ENCODE measurements at places on chromosomes 1 and 21.

GRCh38 chr1:190747704-190748103 lies 270.0 kb upstream of the BRINP3 start:
- no peak for DNase-seq

DNA sequence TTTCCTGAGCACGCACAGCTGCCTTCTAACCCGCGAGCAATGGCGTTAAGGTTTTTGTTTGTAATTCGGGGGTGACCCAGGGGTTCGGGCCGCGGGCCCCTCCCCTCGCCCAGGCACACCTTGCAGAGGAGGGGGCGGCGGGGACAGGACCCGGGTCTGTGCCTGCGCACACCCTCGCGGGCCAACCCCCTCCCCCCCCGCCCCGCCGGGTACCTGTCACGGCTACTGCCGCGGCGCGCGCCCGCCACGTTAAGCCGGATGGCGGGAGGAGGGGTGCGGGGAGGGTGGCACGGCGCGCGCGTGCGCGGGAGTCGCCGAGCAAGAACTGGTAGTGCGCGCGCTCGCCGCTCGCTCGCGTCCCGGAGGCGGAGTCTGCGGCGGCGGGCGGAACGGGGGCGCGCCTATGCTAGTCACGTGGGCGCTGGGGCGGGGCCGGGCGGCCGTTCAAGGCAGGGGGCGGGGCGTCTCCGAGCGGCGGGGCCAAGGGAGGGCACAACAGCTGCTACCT lies at the start of gene TPTE:
TSS of gene TPTE (plus strand) at position 493 of the 508 bp plus-strand sequence. CDS start 17,141 bp downstream, outside the sequence.
- DNase-seq, result no peak

- no peak for DNase-seq
These were observed 9.0 kb upstream of the L1TD1 start for GRCh38 chr1:62185677-62186076.

DNA sequence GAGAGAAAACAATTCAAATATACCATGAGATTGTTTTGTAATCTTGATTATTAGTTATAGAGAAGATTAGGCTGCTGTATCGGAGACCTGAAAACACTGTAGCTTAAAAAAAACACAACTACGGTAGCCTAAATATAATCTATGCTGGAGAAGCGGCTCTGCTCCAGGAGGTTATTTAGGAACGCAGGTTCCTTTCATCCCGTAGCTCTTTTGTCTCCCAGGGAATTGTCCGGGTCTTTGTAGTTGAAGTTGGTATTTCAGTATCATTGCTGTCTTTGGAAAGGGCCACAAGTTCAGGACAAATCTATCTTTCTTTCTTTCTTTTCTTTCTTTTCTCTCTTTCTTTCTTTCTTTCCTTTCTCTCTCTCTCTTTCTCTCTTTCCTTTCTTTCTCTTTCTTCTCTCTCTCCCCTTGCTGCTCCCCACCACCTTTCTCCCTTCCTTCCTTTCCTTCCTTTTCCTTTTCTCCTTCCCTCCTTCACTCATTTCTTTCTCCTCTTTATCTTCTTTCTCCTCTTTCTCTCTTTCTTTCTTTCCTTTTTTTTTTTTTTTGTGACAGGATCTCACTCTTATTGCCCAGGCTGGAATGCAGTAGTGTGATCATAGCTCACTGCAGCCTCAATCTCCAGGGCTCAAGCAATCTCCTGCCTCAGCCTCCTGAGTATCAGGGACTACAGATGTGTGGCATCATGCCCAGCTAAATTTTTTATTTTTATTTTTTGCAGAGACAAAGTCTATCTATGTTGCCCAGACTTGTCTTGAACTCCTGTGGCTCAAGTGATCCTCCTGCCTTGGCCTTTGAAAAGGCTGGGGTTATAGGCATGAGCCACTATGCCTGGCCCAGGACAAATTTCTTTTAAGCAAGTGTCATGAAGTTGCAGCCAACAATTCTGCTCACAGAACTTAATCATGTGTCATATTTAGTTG lies 10.9 kb upstream of the NFIA start:
- DNase-seq, result no peak

DNA sequence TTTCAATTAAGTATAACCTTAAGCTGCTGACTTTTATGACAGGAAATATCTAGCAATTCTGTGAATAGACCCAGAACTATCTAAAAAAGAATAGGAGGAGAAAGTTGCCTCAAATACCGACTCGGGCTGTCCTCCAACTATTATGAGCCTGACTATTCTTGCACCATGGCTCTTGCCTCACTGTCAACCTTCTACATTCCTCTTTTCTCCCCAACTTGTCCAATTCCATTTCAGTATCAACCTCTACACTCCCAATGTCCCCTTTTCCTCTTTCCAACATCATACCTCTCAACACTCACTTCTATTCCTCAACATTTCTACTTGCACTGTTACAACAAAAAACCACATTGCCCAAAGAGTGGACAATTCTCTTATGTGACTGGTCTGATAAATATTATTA lies 2.3 kb downstream of the ZZZ3 start:
- DNase-seq, result peak; percentile 11

- DNase-seq, result peak; percentile 89
These were observed 17.9 kb upstream of the FMOD start for GRCh38 chr1:203368624-203369451.

DNA sequence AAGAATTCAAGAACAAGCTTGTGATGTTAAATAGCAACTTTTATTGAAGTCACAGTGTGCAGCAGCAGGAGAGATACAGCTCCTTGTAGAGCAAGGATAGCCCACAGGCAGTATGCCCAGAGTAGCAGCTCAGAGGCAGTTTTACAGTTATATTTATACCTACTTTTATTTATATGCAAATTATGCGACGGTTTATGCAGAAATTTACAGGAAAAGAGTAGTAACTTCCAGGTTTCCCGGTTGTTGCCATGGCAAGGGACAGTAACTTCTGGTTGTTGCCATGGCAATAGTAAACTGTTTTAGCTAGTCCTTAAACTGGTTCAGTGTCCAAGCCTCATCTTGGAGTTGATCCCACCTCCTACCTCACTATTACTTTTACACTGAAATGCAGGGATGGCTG lies 344.6 kb upstream of the LYPLAL1 start:
- DNase-seq, result peak; percentile 39

DNA sequence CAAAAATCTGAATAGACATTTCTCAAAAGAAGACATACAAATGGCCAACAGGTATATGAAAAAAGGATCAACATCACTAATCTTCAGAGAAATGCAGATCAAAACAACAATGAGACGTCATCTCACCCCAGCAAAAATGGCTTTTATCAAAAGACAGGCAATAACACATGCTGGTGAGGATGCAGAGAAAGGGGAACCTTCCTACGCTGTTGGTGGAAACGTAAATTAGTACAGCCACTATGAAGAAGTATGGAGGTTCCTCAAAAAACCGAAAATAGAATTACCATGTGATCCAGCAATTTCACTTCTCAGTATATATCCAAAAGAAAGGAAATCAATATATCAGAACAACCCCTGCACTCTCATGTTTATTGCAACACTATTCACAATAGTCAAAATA lies 65.1 kb upstream of the ATP1B1 start:
- DNase-seq, result no peak

DNA sequence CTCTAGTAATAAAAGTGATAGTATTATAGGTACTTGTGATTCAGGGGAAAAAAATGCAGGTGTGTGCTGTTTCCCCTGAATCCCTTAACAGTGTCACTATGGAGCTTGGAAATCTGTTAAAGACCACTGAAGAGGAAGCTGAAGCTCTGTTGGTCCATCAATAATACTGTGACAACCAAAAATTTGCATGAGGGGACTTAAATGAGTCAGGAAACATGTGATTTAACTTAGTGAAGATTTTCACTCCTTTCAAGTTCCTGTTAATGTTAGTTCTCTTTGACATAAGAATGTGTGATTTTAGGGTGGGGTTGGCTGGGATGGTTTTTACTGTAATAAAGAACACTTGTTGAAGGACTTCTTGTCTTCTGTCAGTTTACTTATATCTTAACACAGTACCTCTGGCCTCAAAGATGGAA lies 32.0 kb downstream of the VANGL2 start:
- DNase-seq, result no peak

DNA sequence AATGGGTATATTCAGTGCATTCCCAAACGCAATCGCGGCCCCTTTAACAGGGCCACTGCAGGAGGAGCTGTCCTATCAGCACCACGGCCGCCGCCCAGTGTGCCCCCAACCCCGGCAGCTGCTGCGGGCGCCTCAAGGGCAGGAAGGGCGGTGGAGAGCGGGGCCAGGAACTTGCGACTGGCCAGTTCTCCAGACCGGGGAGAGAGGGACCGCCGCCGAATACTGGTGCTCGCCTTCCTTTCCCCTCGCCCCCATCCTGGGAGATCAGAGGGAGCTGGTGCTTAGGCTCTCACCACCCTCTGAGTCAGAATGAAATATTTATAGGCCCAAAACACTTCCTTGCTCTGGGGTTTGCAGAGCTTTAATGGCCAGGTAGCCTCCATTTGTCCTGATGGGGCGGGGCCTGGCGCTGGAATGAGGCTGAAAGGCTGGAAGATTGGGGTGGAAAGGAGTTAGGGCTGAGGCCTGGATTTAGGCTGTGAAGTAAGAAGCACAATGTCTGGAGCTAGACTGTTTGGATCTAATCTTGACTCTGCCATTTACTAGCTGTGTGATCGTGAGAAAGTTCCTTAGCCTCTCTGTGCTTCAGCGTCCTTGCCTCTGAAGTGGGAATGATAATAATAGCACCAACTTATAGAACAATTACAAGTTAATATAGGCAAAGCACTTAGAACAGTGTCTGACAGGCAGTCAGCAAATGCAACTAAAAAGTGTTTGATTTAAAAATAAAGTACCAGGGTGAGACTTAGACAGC lies 75.5 kb downstream of the NAV1 start:
- no peak for DNase-seq

GRCh38 chr1:59046730-59047157 lies 250.2 kb upstream of the FGGY start:
- DNase-seq, result no peak

- DNase-seq, result no peak
These were observed 21.3 kb upstream of the COL18A1 start for GRCh38 chr21:45383615-45384201.

- no peak for DNase-seq
These were observed 85.7 kb upstream of the CXADR start for GRCh38 chr21:17427157-17427556.

DNA sequence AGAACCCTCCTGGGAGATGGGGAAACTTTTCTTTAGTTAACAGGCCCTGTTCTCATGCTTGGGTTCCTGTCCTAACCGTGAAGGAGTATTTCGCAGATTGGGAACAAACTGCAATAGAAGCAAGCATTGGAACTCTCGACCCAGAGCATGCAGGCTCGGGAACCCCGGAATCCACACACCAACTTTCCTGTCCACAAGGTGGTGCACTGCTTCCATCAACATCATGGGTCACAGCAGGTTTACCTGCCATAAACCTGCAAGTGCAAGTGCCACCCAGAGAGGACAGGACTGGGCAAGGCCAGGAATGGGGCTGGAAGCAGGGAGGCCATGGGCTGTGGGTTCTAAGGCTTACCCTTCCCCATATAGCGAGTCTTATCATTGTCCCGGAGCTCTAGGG lies 6.9 kb downstream of the ENO1 start:
- no peak for DNase-seq

GRCh38 chr21:35482096-35482495 lies 433.0 kb upstream of the RUNX1 start:
- DNase-seq, result no peak

DNA sequence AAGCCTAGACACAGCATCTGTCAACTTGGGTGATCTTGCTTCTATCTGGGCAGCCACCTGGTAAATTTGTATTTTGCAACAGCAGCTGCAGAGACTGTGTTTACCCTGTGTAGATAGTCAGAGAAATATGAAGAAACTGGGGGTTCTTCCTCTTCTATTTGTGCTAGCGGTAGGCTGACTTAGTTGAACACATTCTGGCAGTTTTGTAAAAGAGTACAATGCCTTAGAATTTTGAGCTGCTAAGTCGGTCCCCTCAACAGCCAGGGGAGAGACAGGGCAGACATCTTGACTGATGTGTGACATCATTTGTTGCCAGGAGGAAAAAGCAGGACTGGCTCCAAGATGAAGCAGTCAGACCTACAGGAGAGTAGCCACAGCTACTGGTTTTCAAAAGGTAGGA lies 53.7 kb downstream of the KCNJ6 start:
- no peak for DNase-seq

DNA sequence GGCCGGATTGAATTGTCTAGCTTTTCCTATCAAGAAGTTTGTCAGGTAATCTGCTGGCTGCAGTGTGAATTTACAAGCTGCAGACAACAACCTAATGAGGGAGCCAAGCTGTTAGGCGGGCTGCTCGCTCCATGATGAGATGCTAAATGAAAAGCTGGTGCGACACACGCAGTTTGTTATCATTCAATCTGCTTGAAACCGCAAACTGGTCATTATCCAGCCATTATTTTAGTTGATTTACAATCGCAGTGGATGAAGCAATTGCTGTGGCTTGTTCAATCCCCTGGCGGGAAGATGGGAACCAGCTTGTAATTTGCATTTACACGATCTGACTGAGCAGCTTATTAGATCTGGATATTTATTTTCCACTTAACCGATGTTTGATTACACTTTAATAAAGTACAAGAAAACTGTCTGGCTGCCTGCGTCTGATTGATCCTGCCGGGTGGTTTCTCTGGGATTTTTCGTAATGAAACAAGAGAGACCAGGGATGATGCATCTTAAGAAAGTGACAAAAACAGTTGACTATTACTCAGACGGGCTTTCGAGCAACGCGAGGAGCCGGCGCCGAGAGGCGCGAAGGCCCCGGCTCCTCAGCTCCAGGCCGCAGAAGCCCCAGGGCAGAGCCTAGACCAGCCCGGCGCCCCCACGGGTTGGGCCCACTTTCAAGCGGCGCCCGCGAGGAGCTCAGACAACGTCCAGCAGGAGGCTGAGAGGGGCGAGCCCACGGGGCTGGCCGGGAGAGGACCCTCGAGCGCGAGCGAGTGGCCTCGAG lies 118.0 kb upstream of the BARHL2 start:
- DNase-seq, result no peak

DNA sequence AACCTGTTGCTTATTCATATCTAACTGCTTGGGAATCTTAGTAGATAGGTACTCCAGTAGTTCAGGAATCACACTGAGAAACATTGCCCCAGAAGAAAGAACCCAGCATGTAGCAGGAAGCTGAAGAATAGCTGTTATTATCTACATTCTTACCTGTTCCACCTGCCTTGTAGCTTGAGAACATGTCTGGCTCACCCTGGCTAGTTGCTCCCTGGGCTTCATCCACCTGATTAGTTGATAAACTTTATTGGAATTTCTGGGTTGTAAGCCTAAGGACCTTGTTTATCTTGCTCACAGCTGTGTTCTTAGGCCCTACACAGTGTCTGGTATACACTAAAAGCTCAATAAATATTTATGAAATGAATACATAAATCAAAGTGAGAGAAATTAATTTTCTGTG lies 106.3 kb upstream of the DMRTA2 start:
- no peak for DNase-seq

DNA sequence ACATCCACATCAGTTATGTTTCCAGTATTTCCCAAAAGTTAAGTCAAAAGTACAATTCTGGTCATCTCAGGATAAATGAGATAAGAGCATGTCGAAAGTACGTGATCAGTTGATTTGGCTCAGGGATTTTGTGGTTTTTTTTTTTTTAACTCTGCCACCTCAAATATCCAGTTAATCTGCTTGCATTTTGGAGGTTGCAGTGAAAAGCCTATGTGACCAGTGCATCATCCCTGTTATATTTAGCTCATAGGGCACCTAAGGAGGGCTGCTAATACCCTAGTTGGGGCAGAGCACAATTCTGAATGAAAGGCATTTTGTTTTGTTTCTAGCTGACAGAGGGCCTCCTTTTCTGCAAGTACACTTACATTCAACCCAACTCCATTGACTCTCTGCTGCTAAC lies 31.7 kb upstream of the RGS16 start:
- no peak for DNase-seq

GRCh38 chr1:24643363-24644099 lies 429 bp downstream of the SRRM1 start:
- DNase-seq, result no peak

- no peak for DNase-seq
These were observed 132.9 kb upstream of the RAB4A start for GRCh38 chr1:229138058-229138457.

Measured in fibroblast of gingiva (primary cell).